Fibroblast of lung (primary cell): ENCODE measurements at places on chromosomes 1 and 21. TPM values are rescaled to one million over a fixed set of nuclear protein-coding genes. Genes with fewer than 3 reads are reported as not detected.

Gene SIK1
- total RNA-seq = 0.17 and 0.26 TPM in 2 replicates

Gene LELP1
- total RNA-seq = not detected in 2 replicates

Gene JAK1
- total RNA-seq = 145 and 152 TPM in 2 replicates

DNA sequence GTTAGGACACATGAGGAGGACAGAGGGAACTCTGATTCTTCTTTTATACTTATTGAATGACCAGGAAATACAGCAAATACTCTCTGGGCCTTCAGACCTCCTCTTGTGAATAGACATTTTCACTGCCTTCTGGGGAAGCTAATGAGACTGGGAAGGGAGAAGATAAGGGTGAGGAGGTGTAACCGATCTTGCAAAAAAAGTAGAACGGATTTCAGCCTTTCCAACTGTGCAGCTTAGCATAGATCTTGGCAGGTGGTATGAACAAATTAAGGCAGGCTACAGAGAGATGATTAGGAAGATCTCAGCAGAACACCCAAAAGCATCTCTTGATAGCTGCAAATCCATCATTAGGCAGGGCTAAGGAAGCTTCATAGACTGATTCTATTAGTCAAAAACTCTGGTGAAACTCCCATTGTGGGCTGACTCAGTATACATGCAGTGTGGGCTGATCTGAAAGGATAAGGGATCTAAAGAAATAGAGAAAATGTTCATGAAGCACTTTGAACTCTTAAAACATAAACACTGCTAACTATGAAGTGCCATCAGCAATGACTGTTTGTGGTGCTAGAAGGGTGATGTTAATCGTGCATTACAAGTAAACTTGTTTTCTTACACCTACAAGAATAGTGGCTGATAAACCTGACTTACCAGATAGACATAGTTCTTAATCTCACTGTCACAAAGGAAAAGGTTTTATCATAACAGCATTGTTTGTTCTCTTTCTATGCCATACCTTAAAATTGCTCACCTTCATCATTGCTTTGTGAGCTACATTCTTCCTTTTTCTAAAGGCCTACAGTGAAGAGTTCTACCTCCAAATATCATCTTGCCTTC lies 85.5 kb upstream of the PALMD start:
- no peak for DNase-seq

- no peak for DNase-seq
These were observed 820 bp upstream of the TTF2 start for GRCh38 chr1:117059334-117059677.

DNA sequence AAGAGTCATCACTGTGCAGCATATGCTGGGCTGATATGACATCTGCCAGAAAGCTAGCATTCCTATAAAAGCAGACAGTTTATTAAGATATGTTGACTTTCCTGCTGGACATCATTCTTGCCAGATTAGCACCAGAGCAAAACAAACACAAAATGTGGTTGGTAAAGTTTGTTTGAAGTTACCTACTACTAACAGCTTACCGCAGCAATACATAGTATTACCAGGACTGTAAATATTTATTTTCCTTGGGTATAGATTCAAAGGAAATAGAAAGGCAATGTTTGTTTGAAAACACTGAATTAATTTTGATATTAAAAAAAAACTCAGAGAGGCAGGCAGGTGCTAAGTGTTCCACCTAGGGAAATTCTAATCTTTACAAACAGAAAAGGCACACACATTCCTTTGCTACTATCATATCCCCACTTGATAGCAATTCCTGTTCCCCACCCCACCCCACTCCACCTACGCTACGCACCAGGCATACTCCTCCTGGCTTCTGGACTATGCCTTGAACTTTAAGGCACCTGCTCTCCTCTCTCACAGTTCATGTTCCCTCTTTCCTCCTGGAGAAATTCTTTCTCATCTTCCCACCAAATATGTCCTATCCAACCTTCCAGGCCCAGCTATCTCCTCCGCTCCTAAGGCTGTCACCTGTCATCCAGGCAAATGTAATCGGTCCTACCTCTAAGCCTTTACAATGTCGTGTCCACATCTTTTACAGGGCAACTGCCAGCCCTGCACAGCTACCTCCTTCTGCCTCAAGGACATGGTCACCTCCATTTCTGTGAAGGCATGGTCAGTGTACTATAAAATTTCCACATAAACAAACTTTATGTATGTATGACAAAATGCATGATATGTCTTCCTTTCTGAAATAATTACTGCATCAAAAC lies 34.7 kb downstream of the PTPN14 start:
- no peak for DNase-seq
